Right atrium auricular region (tissue), 2 donors: ENCODE measurements at places on chromosomes 11 and 22. TPM values are rescaled to one million over a fixed set of nuclear protein-coding genes. Genes with fewer than 3 reads are reported as not detected.

GRM5 gene
- not detected for total RNA-seq

FBLN1 gene
- 354 TPM for total RNA-seq

ASRGL1 gene
- 0.74 TPM for total RNA-seq

MMP12 gene
- total RNA-seq: not detected

GRCh38 chr22:43477966-43478365, 66.2 kb downstream of the MPPED1 start:
- H3K4me3 ChIP-seq: no peak overlapping the region
- H3K27ac ChIP-seq: no peak overlapping the region
- DNase-seq: no peak
- H3K27me3 ChIP-seq: no peaks in the 10 kb centered on the region

GRCh38 chr11:6389905-6390717, at the start of gene SMPD1:
TSS of gene SMPD1 (plus strand) at chr11:6390474. CDS start at chr11:6390599, 125 bp downstream.
- DNase-seq: peak; percentile 96
- peak within 1 kb of the TSS; percentile 92 for H3K4me3 ChIP-seq
- no peaks in the 10 kb centered on the region for H3K4me1 ChIP-seq
- no peaks in the 10 kb centered on the region for H3K27me3 ChIP-seq
- peak within 1 kb of the TSS; percentile 92 for H3K27ac ChIP-seq

GRCh38 chr22:26901198-26901816, 243.9 kb downstream of the MIAT start:
- H3K4me1 ChIP-seq: peaks cover 12% of the 10 kb centered on the region
- H3K27me3 ChIP-seq: no peaks in the 10 kb centered on the region
- DNase-seq: no peak
- no peak overlapping the region for H3K27ac ChIP-seq
- H3K36me3 ChIP-seq: no peaks in the 10 kb centered on the region

DNA sequence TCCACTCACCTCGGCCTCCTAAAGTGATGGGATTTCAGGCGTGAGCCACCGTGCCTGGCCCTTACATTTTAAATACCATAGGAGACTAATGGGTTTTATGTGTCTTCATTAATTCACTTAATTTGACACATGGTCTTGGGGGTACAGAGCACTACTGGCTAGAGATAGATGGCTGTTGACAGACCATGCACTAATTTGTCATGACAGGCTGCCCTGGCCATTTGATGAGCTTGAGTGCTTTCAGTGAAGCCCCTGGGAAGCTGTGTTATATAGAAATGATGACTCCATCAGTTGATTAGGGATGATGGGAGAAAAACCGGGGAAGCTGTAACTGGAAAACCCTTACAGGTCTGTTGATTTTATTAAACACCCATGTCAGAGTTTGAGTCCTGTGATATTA, 6.6 kb downstream of the PHF5A start:
- peaks cover 73% of the 10 kb centered on the region for H3K36me3 ChIP-seq
- no peaks in the 10 kb centered on the region for H3K27me3 ChIP-seq
- DNase-seq: no peak

DNA sequence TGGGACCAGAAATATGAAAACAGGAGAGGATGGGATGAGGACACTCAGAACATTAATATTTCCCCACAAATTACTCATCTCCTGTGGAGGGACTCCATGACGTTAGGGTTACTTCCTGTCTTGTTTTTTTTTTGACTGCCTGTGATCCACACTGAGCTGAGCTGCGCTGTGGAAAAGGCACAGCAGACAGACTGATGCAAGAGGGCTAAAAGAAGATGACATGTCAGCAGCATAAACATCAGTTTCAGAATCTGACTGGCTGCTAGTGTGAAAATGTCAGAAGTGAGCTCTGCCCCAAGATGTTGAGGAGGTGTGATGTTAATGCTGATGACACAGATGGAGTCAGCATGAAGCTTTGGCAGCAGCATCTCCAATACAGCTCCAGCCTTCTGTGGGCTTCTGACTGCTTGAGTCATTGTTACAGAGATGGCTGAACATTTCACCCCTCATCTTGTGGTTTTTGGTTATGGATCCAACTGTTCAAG, 286.8 kb downstream of the BLID start:
- H3K27ac ChIP-seq: peak overlapping the region; percentile 65
- no peak overlapping the region for H3K4me3 ChIP-seq
- no peaks in the 10 kb centered on the region for H3K36me3 ChIP-seq
- DNase-seq: peak; percentile 83
- no peaks in the 10 kb centered on the region for H3K4me1 ChIP-seq

DNA sequence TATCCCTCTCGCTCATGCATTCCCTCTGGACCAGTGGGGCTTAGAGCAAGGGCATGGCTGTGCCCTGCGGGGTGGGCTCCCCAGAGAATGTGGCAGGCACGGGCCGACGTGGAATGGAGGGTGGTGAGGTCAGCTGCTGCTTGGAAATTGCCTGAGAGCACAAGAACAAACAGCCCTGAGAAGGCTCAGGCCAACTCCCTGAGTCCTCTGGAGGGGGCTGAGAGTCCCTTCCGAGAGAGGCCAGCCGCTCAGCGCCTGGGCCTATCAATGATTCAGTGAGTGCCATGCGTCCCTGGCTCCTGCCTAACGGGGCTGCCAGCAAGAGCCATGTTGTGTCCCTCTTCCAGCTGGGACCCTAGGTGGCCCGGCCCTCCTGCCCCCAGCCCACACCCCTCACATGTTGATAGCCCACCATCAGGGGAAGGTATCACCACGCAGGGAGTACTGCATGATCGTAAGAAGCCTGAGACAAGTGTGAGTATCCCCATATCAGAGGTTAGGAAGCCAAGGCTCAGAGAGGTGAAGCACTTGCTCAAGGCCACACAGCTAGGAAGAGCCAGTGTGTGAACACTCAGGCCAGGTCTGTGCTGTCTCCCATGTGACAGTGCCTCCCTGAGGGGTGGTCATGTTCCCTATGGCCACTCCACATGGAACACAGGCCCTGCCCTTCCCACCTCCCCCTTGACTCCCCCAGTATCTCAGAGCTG, 55.8 kb downstream of the NECTIN1 start:
- H3K4me3 ChIP-seq: no peak overlapping the region
- H3K36me3 ChIP-seq: no peaks in the 10 kb centered on the region
- H3K4me1 ChIP-seq: peaks cover 25% of the 10 kb centered on the region
- H3K27me3 ChIP-seq: no peaks in the 10 kb centered on the region

DNA sequence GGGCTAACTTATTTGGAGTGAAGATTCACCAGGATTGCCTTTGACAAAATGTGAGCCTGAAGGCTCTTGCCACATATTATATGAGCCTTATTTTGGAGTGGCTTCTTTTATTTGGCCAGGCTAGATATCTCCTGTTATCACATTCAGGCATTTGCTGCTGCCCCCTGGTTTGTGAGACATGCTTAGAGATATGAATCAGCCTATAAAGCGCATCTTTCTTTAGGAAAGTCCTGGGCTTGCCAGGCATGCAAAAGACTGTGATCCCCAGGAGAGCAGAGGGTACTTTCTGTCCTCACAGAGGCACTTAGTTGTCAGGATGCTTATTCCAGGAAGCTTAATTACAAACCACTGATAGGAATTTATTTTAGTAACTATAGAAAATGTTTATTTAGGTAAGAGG, 333.3 kb downstream of the FAT3 start:
- no peaks in the 10 kb centered on the region for H3K36me3 ChIP-seq
- no peaks in the 10 kb centered on the region for H3K27me3 ChIP-seq
- H3K4me3 ChIP-seq: no peak overlapping the region

GRCh38 chr11:97764605-97765004, 1256.1 kb upstream of the CNTN5 start:
- H3K27me3 ChIP-seq: no peaks in the 10 kb centered on the region
- no peak overlapping the region for H3K27ac ChIP-seq
- no peak overlapping the region for H3K4me3 ChIP-seq
- DNase-seq: no peak

GRCh38 chr11:68106165-68106940, 14.8 kb downstream of the CHKA start:
- no peaks in the 10 kb centered on the region for H3K36me3 ChIP-seq
- no peaks in the 10 kb centered on the region for H3K27me3 ChIP-seq
- H3K27ac ChIP-seq: no peak overlapping the region
- H3K4me1 ChIP-seq: peaks cover 13% of the 10 kb centered on the region

DNA sequence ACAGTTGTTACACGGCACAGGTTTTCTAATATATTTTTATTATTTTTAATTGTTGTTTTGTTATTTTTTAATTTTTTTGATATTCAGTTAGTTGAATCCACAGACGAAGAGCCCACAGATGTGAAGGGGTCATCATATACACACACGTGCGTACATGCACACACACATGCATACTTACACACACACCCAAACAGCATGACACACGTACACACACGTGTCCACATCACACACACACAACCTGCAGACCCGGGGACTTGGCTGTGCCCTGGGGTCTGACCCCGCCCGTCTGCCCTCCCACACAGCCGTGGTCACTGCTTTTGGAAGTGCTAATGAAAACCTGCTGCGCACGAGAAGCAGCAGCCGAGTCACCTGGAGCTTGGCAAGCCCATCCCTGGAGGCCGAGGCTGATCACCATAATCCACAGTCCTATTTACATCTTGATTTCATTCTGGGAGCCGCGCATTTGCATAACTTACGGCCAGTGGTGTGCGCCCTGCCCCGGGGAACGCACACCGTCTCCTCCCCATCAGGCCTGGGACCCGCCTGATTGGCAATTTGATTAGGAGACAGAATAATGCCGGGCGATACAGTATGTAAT, 110.3 kb downstream of the BRD1 start:
- no peak overlapping the region for H3K4me3 ChIP-seq
- no peak for DNase-seq
- H3K36me3 ChIP-seq: no peaks in the 10 kb centered on the region
- no peak overlapping the region for H3K27ac ChIP-seq

GRCh38 chr11:10483584-10483983, 28.5 kb downstream of the AMPD3 start:
- H3K27me3 ChIP-seq: no peaks in the 10 kb centered on the region
- no peak for DNase-seq

DNA sequence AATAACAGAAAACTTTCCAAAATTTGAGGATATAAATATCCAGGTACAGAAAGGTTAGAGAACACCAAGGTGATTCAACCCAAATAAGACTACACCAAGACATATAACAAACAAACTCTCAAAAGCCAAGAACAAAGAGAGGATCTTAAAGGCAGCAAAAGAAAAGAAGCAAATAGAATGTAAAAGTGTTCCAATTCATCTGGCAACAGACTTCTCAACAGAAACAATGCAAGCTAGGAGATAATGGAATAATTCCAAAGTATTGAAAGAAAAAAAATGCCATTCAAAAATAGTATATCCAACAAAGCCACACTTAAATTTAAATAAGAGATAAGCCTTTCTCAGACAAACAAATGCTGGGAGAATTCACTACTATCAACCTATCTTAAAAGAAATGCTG, 153.0 kb upstream of the FAT3 start:
- no peak overlapping the region for H3K4me3 ChIP-seq
- no peaks in the 10 kb centered on the region for H3K36me3 ChIP-seq
- H3K4me1 ChIP-seq: no peaks in the 10 kb centered on the region
- H3K27me3 ChIP-seq: no peaks in the 10 kb centered on the region
- DNase-seq: no peak
- H3K27ac ChIP-seq: no peak overlapping the region

DNA sequence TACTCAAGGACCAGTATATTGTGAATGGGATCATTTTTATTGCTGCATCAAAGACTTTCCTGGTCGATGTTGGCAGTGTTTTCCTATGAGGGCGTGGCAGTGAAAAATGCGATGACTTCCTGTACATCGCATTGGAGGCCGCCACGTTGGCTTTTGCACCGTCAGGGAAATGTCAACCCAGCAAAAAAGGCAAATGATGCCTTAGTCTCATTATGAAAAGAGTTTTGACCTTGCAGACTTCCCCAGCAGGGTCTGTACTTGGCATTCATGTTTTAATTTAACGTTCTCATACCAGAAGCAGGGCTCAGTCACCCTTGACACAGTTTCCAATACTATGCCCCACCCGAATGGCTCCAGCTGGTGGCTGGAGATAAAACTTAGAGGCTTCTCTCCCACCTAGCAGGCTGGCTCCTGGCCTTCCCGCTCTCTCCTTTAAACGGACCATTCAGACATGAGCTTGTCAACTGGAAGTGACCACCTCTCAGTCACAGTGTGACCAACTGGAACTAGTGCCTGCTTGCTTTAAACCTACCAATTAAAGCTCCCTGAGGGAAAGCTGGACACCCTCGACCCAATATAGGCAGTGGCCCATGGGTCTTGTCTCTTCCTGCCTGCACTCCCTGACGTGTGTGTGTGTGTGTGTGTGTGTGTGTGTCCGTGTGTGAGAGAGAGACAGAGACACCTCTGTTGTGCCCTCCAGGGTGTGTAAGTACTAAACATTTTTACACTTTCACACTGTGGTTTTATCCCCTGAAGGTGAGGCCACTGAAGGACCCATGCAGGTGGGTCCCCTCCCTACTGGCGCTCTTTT, 8.7 kb upstream of the GDPD5 start:
- no peak for DNase-seq
- H3K4me1 ChIP-seq: peaks cover 5% of the 10 kb centered on the region
- H3K4me3 ChIP-seq: no peak overlapping the region
- H3K27ac ChIP-seq: no peak overlapping the region
- no peaks in the 10 kb centered on the region for H3K27me3 ChIP-seq

- H3K27ac ChIP-seq: no peak overlapping the region
- no peak for DNase-seq
- no peak overlapping the region for H3K4me3 ChIP-seq
- no peaks in the 10 kb centered on the region for H3K4me1 ChIP-seq
- no peaks in the 10 kb centered on the region for H3K36me3 ChIP-seq
Observed at GRCh38 chr11:132743601-132744000, 788.7 kb downstream of the OPCML start.

DNA sequence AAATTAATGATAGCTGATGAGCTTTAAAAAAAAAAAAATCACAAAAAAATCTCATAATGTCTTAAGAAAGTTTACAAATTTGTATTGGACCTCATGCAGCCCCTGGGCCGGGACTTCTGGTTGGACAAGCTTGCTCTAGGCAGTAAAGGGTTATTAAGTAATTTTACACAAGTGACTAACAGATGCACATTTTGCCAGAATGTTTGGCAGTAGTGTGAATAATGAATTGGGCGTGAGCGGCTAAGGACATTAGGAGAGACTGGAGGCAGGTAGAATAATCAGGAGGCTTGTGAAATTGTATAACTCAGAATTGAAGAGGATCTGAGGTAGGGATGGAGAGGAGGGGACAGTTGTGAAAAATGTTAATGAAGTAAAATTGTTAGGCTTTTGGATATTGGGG, 77.4 kb downstream of the HIPK3 start:
- H3K4me1 ChIP-seq: peaks cover 37% of the 10 kb centered on the region
- no peak overlapping the region for H3K27ac ChIP-seq
- H3K27me3 ChIP-seq: no peaks in the 10 kb centered on the region
